ENCODE measurements at places on chromosomes 6 and 20. TPM values are rescaled to one million over a fixed set of nuclear protein-coding genes. Genes with fewer than 3 reads are reported as not detected.

- no peaks in the 10 kb centered on the region for H3K4me1 ChIP-seq
- no peak for DNase-seq
- H3K4me3 ChIP-seq = no peak overlapping the region
- H3K27ac ChIP-seq = no peak overlapping the region
- no peaks in the 10 kb centered on the region for H3K36me3 ChIP-seq
Observed at GRCh38 chr6:65566117-65566516, 140.9 kb downstream of the EYS start.

DNA sequence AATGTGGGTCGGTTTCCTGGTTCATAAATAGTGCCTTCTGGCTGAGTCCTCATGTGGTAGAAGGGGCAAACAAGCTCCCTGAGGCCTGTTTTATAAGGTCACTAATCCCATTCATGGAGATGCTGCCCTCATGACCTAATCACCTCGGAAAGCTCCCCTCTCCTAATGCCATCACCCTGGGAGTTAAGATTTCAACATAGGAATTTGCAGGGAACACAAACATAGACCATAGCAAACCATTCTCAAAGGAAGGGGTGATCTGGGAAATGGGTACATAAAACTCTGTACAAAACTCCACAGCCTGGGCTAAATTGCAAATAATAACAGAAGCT, 1.5 kb upstream of the ADTRP start:
- no peak overlapping the region for H3K4me3 ChIP-seq
- peaks cover 5% of the 10 kb centered on the region for H3K4me1 ChIP-seq
- DNase-seq = no peak

DNA sequence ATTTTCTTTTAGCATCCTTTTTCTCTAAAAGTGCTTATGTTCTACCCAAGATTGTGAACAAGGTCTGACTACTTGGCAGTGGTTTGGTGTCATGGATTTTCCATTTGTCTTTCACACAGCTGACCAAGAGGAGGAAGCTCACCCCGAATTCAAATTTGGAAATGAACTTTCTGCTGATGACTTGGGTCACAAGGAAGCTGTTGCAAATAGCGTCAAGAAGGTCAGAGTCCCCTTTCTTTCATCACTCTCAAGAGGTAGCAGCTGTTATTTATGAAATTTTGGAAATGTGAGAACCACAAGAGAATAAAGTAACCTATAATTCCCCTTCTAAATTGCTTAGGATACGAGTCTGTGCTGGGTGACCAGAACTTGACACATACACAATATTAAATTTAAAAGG, 113.0 kb upstream of the LAMP5 start:
- H3K36me3 ChIP-seq = no peaks in the 10 kb centered on the region
- no peak overlapping the region for H3K27ac ChIP-seq
- no peak for DNase-seq
- no peak overlapping the region for H3K4me3 ChIP-seq
- H3K4me1 ChIP-seq = no peaks in the 10 kb centered on the region
- no peaks in the 10 kb centered on the region for H3K27me3 ChIP-seq

- peak overlapping the region; percentile 79 for H3K4me3 ChIP-seq
- peaks cover 9% of the 10 kb centered on the region for H3K27me3 ChIP-seq
- peak; percentile 44 for DNase-seq
- H3K27ac ChIP-seq = peak overlapping the region; percentile 77
- H3K36me3 ChIP-seq = peaks cover 7% of the 10 kb centered on the region
- peaks cover 26% of the 10 kb centered on the region for H3K4me1 ChIP-seq
Observed at GRCh38 chr6:43368259-43369160, 937 bp downstream of the ZNF318 start.

GRCh38 chr6:16334671-16335070, 96.3 kb downstream of the GMPR start:
- DNase-seq = no peak
- no peak overlapping the region for H3K27ac ChIP-seq
- no peak overlapping the region for H3K4me3 ChIP-seq
- peaks cover 7% of the 10 kb centered on the region for H3K4me1 ChIP-seq

DNA sequence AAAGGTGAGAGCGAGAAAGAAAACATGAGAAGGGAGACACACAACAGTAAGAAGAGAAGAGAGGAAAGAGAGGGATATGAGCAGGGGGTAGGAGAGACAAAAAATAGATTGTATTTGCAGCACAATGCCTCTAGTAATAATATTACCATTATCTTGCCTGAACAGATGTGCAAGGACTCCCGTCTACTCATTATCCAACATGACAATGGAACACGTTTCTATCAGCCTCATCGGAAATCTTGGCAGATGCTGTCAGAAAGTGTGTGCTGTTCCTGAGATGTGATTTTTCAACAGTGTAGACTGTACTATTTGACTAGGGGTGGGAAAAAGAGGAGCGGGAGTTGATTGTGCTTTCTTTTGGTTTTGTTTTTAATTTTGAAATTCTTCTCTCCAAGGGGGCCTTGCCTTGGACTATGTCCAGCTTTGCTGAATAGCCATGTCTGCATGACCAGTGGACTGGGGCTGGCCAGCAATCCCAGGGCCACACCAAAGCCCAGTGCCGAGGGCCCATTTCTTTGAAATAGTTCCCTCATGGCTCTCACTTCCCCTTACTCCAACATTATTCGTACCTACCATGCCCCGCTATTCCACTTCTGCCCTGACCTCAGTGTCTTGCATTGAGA, 11.3 kb upstream of the TRAM2 start:
- no peak overlapping the region for H3K4me3 ChIP-seq
- H3K27me3 ChIP-seq = peaks cover 5% of the 10 kb centered on the region
- no peak for DNase-seq
- H3K27ac ChIP-seq = no peak overlapping the region
- no peaks in the 10 kb centered on the region for H3K36me3 ChIP-seq

DNA sequence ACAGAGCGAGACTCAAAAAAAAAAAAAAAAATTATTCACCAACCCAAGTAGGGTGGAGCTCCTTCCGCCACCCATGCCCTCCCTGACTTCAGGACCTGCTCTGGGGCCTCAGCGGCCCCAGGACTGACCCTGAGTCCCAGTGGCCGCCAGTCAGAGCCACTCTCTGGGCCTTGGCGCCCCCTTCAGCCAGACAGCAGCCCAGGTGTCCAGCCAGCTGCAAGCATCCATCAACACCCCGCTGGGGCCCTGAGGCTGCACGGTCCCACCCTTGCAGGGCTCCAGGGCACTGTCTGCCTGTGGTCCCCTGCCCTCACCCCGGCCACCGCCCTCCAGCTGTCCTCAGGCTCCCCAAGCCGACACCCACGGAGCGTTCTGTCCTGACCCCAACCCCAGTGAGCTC, 11.4 kb upstream of the KCNQ2 start:
- no peak overlapping the region for H3K4me3 ChIP-seq
- H3K4me1 ChIP-seq = no peaks in the 10 kb centered on the region
- no peak for DNase-seq
- H3K27me3 ChIP-seq = peaks cover 12% of the 10 kb centered on the region
- no peaks in the 10 kb centered on the region for H3K36me3 ChIP-seq

- peaks cover 20% of the 10 kb centered on the region for H3K4me1 ChIP-seq
- H3K4me3 ChIP-seq = no peak overlapping the region
- no peaks in the 10 kb centered on the region for H3K27me3 ChIP-seq
- no peak overlapping the region for H3K27ac ChIP-seq
Observed at GRCh38 chr6:170313716-170314295, 7.2 kb downstream of the FAM120B start.

DNA sequence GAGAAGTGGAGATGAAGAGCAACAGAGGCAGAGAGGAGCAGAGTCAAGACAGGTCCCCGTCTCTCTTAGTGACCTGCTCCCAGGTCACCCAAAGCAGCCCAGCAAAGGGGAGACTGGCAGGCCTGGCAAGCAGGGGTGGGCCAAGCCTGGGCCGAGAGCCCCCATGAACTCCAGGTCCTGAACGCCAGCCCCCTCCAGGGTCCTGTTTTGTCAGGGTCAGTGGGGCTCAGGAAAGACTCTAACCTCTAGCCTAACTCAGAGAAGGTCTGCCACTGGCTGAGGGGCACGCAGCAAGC, 1.2 kb downstream of the NECAB3 start:
- H3K27me3 ChIP-seq = no peaks in the 10 kb centered on the region
- H3K4me3 ChIP-seq = peak overlapping the region; percentile 85
- DNase-seq = no peak
- peaks cover 46% of the 10 kb centered on the region for H3K4me1 ChIP-seq
- peak overlapping the region; percentile 53 for H3K27ac ChIP-seq
- peaks cover 17% of the 10 kb centered on the region for H3K36me3 ChIP-seq

DNA sequence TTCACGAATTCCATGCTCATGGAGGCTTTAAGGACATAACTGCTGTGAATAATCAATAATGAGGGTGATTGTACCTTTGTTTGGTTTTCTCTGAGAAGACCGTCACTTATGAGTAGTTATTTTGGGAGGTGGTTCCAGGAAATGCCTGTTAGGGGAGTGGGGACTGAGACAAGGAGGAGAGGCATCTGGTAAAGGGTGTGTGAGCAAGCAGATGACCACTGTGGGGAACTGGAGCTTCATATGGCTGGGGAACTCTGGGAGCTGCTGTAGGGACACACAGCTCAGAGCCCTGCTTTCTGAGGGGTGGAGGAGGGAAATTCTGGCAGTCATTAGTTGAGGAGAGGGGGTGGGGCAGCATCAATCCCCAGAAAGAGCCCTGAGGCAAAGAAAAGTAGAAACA, 71.3 kb upstream of the TINAG start:
- H3K4me3 ChIP-seq = no peak overlapping the region
- no peaks in the 10 kb centered on the region for H3K4me1 ChIP-seq
- no peak overlapping the region for H3K27ac ChIP-seq
- no peaks in the 10 kb centered on the region for H3K36me3 ChIP-seq
- no peak for DNase-seq
- no peaks in the 10 kb centered on the region for H3K27me3 ChIP-seq

DNA sequence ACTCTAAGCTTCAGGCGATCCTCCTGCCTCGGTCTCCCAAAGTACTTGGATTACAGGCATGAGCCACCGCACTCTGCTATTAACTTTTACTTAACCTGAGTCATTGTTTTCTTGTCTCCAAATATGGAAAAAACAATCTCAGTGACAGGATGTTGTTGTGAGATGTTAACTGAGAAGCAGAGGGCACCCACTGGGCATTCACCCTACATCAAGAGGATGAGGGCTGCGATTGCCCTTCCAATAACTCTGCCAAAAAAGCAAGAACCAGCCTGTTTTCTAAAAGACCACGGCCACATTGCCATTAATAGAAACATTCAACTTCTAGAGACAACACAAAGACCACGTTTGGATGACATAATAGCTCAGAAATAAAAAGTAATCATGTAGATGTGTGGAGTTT, 107.6 kb upstream of the SGK1 start:
- no peaks in the 10 kb centered on the region for H3K27me3 ChIP-seq
- H3K4me1 ChIP-seq = peaks cover 16% of the 10 kb centered on the region
- no peak overlapping the region for H3K4me3 ChIP-seq
- DNase-seq = no peak

- H3K4me1 ChIP-seq = peaks cover 32% of the 10 kb centered on the region
- peaks cover 22% of the 10 kb centered on the region for H3K36me3 ChIP-seq
- H3K4me3 ChIP-seq = no peak overlapping the region
- H3K27ac ChIP-seq = no peak overlapping the region
Observed at GRCh38 chr6:2943564-2943955, 27.8 kb downstream of the SERPINB6 start.

- no peak for DNase-seq
- no peak overlapping the region for H3K4me3 ChIP-seq
- no peaks in the 10 kb centered on the region for H3K27me3 ChIP-seq
- H3K4me1 ChIP-seq = no peaks in the 10 kb centered on the region
- no peak overlapping the region for H3K27ac ChIP-seq
- no peaks in the 10 kb centered on the region for H3K36me3 ChIP-seq
Observed at GRCh38 chr6:126437205-126437604, 97.3 kb downstream of the CENPW start.

GRCh38 chr6:25746968-25747367, 7.6 kb upstream of the SLC17A4 start:
- H3K4me1 ChIP-seq = no peaks in the 10 kb centered on the region
- no peak overlapping the region for H3K27ac ChIP-seq
- DNase-seq = no peak
- H3K27me3 ChIP-seq = no peaks in the 10 kb centered on the region

- DNase-seq = no peak
- no peak overlapping the region for H3K4me3 ChIP-seq
- H3K27ac ChIP-seq = no peak overlapping the region
- H3K36me3 ChIP-seq = no peaks in the 10 kb centered on the region
- H3K27me3 ChIP-seq = no peaks in the 10 kb centered on the region
- no peaks in the 10 kb centered on the region for H3K4me1 ChIP-seq
Observed at GRCh38 chr20:61306937-61307475, 54.9 kb downstream of the CDH4 start.

DNA sequence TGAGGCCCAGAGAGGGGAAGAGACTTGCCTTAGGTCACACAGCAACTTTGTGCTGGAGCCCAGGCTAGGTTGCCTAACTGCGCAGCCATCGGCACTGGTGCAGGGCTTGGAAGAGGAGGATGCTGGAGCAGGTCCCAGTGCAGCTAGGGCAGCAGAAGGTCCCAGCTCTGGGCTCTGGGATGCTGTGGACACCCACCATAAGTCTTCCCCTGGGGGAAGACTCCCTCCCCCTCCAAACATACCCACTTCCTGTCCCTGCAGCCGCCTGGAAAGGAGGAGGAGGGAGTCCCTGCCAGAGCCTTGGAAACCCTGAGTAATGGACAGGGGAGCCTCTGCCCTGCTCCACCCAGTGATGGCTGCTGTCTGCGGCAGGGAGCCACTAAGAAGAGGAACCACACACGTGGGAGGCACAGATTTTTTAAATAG, 93.6 kb downstream of the NCR2 start:
- peaks cover 37% of the 10 kb centered on the region for H3K27me3 ChIP-seq
- no peak overlapping the region for H3K27ac ChIP-seq
- no peak overlapping the region for H3K4me3 ChIP-seq
- no peak for DNase-seq
- H3K4me1 ChIP-seq = peaks cover 2% of the 10 kb centered on the region
- H3K36me3 ChIP-seq = no peaks in the 10 kb centered on the region

DNA sequence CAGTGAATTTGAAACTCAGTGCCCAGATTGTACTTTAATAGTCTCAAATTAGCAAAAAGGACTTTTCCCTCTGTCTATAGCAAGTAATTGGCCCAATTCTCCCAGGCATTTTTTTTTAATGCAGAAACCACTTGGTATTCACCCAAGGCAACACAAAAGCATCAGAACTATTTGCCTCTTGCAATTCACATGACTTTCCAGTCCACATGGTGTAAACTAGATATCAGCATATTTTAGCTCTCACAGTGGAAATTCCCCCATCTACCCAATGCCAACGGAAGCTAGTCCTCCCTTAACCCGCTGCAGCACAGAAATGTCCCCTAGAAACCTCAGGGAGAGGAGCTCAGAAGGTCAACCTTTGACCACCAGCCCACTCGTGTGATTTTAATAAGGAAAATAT, 103.4 kb upstream of the CDYL start:
- H3K4me1 ChIP-seq = no peaks in the 10 kb centered on the region
- H3K27me3 ChIP-seq = no peaks in the 10 kb centered on the region
- H3K27ac ChIP-seq = no peak overlapping the region
- no peak overlapping the region for H3K4me3 ChIP-seq
- no peaks in the 10 kb centered on the region for H3K36me3 ChIP-seq

GRCh38 chr20:46123482-46124245, 5.5 kb downstream of the CD40 start:
- no peak overlapping the region for H3K4me3 ChIP-seq
- no peaks in the 10 kb centered on the region for H3K36me3 ChIP-seq
- peaks cover 2% of the 10 kb centered on the region for H3K27me3 ChIP-seq
- H3K4me1 ChIP-seq = peaks cover 6% of the 10 kb centered on the region

The PRDM13 gene
- total RNA-seq = not detected

The NECAB3 gene
- total RNA-seq = 28.3 TPM

The VWA7 gene
- 6.4 TPM for total RNA-seq

The DAAM2 gene
- total RNA-seq = not detected

The FUCA2 gene
- 23.7 TPM for total RNA-seq

The TGM3 gene
- not detected for total RNA-seq

The MYLK4 gene
- 0.23 TPM for total RNA-seq

The PLAGL1 gene
- total RNA-seq = 23.0 TPM

All from activated CD8-positive, alpha-beta memory T cell treated with anti-CD3 and anti-CD28 coated beads, Interleukin-2, amount 10 ng/mL, durations not matched to agents 7 days and 5 days (primary cell).